Activated CD4-positive, alpha-beta T cell treated with anti-CD3 and anti-CD28 coated beads, Interleukin-2, amount 50 U/mL, for 16 hours (primary cell): ENCODE measurements at places on chromosomes 7 and 10.
A peak's percentile ranks its signal among the peaks of the same experiment; 100 is the strongest.

DNA sequence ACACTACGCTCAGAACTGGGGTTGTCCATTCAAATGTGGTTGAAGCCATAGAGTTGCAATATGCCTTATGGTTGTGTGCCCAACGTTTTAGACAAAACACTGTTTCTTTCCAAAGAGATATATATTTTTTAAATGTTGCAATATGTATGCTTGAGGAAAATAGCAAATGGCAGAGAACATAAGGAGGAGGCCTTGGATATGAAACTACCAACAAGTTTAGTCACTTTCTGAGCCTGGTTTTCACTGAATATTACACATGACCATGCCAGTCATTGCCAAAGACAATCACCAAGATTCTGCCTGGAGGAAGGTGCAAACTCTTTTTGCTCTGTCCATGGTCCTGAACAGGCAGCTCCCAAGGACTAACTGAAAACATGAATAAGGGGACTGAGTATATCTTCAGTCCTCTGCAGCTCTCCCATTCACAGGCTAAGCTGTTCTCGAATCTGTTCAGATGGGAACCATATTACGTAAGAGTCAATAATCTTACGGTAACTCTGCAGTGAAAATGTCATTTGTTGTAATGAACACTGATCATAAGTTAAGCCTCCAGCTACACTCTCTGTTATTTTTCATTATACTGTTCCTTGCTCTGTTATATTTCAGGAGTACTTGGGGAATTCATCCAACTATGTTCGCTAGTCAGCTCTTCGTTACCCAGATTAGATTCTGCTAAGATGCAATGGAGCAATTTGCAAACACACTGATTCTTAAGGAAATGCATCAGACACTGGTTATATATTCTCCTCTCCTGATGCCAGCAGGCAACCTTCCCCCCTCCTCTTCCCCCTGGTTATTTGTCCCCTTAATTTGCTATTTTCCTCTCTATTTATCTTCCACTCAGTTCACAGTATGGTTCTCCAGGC is 90.7 kb upstream of the C1QL3 start:
- peak; percentile 17 for DNase-seq

DNA sequence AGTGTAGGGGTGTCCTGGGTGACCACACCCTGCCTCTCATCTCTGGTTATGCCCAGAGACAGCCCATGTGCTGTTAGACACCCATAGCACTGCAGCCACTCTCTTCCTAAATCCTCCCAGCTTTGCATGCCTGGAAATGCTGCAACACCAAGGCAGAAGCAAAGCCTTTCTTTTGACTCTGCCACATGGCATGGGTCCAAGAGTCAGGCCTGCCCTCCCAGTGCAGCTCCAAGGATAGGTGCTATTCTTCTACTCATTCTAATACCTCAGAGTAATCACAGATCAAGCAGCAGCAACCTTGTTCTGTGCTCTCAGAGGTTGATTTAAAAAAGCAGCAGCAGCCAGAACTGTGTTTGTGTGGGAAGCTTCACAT is 23.4 kb downstream of the FRMPD2 start:
- no peak for DNase-seq

DNA sequence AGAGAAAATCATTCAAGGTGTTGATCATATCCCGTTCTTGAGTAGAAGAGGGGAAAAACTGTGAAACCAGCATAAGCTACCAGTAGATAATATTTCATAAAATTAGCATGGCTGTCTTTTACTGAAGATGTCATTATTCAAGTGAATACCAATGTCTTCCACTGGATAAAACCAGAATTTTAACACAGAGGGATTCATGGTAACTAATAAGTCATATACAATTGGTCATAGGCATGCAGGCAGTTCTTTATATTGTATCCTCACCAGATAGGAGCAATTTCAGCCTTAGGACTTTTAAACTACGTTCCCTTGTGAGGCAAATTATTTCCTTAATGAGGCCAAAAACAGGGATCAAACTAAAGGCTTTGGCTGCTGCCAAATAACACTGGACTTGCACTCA is 202.3 kb upstream of the PITRM1 start:
- no peak for DNase-seq

DNA sequence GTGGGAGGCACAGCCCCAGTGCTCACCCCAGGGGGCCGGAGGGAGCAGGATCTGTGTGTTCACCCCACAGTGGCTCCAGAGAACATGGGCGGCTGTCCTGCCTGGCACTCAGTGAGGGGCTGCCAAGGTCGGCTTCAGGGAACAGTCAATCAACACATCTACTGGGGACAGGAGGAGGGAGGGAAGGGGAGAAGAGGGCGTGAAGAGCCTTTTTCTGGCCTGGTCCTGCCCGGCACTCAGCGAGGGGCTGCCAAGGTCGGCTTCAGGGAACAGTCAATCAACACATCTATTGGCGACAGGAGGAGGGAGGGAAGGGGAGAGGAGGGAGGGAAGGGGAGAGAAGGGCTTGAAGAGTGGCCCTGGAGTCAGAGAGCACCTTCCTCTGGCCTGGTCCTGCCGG is 184.9 kb downstream of the ADARB2 start:
- DNase-seq: no peak

GRCh38 chr7:153331427-153331826 is 571.9 kb downstream of the ACTR3B start:
- no peak for DNase-seq

DNA sequence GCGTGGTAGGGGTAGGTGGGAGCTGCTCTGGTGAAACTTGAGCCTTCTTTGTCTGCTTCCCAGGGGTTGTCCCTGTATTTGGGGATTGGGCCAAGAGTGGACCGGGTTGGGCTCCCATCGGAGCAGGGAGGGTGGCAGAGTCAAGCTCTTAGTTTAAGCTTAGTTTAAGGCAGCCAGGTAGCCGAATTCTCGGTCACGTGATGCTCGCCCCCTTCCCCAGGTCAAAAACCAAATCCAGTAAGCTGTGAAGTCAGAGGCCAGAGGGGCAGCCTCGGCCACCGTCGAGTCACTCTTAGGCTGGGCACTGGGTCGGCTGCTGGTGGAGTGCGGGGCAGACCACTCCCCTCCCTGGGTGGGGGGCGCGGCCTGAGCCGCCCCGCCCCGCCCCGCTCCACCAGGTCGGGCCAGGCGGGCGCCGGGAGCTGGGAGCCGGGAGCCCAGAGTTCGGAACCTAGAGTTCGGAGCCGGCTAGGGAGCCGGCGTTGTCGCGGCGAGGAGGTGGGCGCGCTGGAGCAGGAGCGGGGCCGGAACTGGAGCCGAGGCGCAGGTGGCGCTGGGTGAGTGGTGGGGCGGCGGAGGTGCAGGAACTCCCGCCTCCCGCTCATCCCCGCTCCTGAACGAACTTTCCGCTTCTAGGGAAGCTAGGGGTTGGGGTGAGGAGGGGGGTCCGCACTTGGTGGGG is 2.8 kb upstream of the LZTS2 start:
- peak; percentile 24 for DNase-seq
